Hindlimb muscle (tissue), 1 donor: ENCODE measurements at places on chromosomes 6 and 20.

GRCh38 chr6:168060521-168060931, 18.5 kb downstream of the FRMD1 start:
- no peak for DNase-seq

DNA sequence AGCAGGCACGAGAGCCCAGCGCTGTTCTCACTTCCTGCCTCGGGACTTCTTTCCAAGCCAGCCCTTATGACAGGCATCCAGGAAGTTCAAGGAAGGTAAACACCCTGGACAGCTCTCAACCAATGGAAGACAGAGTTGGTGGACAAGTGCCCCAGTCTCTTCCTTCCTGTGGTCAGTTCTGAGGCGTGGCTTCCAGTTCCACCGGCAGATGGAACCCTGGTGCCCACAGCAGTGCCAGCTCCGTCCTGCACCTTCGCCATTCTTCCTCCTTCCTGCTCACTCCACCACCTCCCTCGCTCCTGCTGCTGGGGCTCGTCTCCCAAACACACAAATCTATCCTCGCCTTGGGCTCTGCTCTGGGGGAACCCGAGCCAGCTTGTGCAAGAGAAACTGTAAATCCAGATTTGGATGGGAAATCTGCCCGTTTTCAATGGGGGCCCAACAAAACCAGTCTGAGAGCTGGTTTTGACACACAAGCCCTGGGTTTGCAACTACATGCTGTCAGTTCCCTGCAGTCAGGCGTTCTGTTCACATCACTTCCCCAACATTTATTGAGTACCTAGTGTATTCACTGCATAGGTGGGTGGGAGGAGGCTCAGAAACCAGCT, 162.7 kb downstream of the GRM4 start:
- no peak for DNase-seq

GRCh38 chr6:37137201-37138090, 32.5 kb upstream of the PIM1 start:
- DNase-seq: no peak

DNA sequence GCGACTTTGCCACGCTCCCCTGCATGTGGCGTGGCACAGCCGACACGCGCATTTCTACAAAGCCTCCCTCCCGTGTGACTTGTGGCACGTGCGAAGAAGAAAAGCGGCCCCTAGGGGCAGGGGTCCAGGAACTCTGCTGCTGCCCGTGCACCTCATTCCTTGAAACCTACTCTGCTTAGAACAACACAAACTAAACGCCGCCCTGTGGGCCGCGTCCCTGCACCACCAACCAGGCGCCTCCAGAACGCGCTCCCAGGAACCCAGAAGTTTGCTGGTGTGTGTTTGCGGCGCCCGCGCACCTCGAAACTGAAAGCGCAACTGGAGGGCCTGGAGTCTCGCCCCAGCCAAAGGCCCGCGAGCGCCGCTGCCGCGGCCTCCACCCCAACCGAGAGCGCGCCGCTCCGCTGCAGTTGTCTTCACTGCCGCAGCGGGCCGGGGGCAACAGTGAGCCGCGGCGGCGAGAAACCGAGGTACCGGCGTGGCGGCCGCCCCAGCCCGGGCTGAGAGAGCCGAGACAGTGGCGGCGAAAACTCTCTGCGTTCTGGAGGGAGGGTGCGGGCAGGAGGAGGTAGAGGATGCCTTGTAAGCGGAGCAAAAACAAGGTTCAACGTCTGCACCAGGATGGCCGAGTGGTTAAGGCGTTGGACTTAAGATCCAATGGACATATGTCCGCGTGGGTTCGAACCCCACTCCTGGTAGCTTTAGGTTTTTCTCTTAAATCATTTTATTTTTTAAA, 65.8 kb downstream of the STX11 start:
- peak; percentile 98 for DNase-seq

DNA sequence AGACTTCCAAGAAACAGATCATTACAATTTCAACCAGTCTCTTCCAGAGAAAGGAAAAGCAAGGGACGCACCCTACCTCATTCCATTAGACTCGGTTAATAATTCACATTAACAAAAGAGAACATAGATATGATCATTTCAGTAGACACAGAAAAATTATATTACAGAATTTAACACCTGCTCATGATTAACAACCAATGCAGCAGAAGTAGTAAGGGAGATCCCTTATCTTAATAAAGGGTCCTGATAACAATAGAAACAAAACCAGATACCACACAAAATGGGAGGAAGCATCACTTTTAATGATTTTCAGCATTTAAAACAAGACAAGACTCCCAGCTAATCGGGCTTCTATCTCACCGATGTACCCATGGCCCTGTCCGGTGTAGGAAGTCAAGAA, 215.0 kb downstream of the TBC1D7 start:
- DNase-seq: no peak

- no peak for DNase-seq
Observed at GRCh38 chr6:157157258-157157657, 166.1 kb downstream of the TMEM242 start.

- no peak for DNase-seq
Observed at GRCh38 chr6:168507297-168507696, 66.3 kb downstream of the SMOC2 start.

DNA sequence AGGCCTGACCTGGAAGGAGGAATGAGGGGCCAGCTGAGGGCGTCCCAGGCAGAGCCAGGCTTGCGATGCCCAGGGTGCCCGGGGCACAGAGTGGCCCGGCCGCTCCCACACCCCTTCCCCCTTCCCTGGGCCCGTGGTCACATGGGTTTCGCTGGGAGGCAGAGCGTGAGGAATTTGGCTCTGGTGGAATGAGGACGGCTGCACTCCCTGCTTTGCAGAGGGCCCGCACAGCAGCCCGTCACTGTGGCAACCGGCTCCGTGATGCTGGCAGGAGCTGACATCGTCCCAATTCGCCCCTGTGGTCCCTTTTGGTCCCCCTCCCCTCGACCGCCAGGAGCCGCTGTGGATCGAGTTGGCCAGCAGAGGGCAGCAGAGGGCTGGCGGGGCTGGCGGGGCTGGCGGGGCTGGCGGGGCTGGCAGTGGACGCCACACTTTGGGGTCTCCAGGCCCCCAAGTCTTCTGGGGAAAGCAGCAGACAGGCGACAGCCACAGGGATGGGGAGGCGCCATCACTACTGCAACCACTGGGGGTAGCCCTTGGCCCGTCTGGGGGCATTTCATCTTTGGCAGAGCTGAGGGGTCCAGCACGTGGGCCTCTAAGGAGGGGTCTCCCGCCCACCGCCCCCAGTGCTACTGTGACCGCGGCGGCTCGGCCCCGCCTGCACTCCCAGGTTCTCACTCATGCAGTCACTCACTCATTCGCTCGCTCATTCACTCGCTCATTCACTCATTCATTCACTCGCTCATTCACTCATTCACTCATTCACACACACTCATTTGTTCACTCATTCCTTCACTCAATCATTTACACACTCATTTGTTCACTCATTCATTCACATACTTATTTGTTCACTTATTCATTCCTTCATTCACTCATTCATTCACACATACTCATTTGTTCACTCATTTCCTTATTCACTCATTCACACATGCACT, 49.7 kb upstream of the BHLHE23 start:
- no peak for DNase-seq
